ENCODE measurements at places on chromosomes 1 and 21. TPM values are rescaled to one million over a fixed set of nuclear protein-coding genes. Genes with fewer than 3 reads are reported as not detected.

SLC6A17 gene
- total RNA-seq, result not detected

PALMD gene
- total RNA-seq, result 3.9 TPM

AKR7A3 gene
- 0.17 TPM for total RNA-seq

CYP4B1 gene
- total RNA-seq, result not detected

ZSWIM5 gene
- 2.9 TPM for total RNA-seq

MATN1 gene
- total RNA-seq, result 0.30 TPM

SPRR2A gene
- not detected for total RNA-seq

SERTAD4 gene
- 0.29 TPM for total RNA-seq

TNFSF4 gene
- 3.1 TPM for total RNA-seq

CYP2J2 gene
- total RNA-seq, result 0.25 TPM

FCMR gene
- total RNA-seq, result not detected

UBE2U gene
- total RNA-seq, result not detected

SPRR4 gene
- total RNA-seq, result not detected

FBXO28 gene
- total RNA-seq, result 64.1 TPM

OR2T35 gene
- not detected for total RNA-seq

FASLG gene
- total RNA-seq, result not detected

JAK1 gene
- total RNA-seq, result 73.5 TPM

RGS8 gene
- total RNA-seq, result not detected

SERINC2 gene
- total RNA-seq, result 4.6 TPM

TMEM222 gene
- 19.2 TPM for total RNA-seq

SETD4 gene
- 13.1 TPM for total RNA-seq

C1orf210 gene
- 0.12 TPM for total RNA-seq

PGLYRP4 gene
- not detected for total RNA-seq

CD244 gene
- total RNA-seq, result not detected

TACSTD2 gene
- total RNA-seq, result not detected

CYP4A22 gene
- not detected for total RNA-seq

BARHL2 gene
- not detected for total RNA-seq

KCNA2 gene
- not detected for total RNA-seq

KIF14 gene
- 29.4 TPM for total RNA-seq

NTMT2 gene
- total RNA-seq, result not detected

IBA57 gene
- total RNA-seq, result 3.7 TPM

PTGS2 gene
- 2.4 TPM for total RNA-seq

CAMK1G gene
- total RNA-seq, result not detected

KRTAP21-2 gene
- not detected for total RNA-seq

DNAJC28 gene
- total RNA-seq, result 0.61 TPM

COL9A2 gene
- total RNA-seq, result 0.61 TPM

KRTAP19-1 gene
- not detected for total RNA-seq

TEX38 gene
- total RNA-seq, result not detected

CHIT1 gene
- not detected for total RNA-seq

FBLIM1 gene
- total RNA-seq, result 4.1 TPM

SPRR2E gene
- not detected for total RNA-seq

LHX8 gene
- not detected for total RNA-seq

TRIM58 gene
- not detected for total RNA-seq

VAV3 gene
- 1.1 TPM for total RNA-seq

LCA5L gene
- total RNA-seq, result 2.7 TPM

PRR9 gene
- total RNA-seq, result not detected

ALX3 gene
- not detected for total RNA-seq

ASAP3 gene
- 6.8 TPM for total RNA-seq

TMEM234 gene
- 5.4 TPM for total RNA-seq

MYBPH gene
- total RNA-seq, result not detected

IGFN1 gene
- total RNA-seq, result 3.3 TPM
